Stimulated activated CD4-positive, alpha-beta T cell treated with anti-CD3 and anti-CD28 coated beads, Interleukin-1b, Interleukin-23, amount 100 ng/mL, for 4 hours (primary cell): ENCODE measurements at places on chromosomes 5 and 9.

GRCh38 chr9:107284636-107285035 is 1.6 kb downstream of the RAD23B start:
- no peak for DNase-seq

DNA sequence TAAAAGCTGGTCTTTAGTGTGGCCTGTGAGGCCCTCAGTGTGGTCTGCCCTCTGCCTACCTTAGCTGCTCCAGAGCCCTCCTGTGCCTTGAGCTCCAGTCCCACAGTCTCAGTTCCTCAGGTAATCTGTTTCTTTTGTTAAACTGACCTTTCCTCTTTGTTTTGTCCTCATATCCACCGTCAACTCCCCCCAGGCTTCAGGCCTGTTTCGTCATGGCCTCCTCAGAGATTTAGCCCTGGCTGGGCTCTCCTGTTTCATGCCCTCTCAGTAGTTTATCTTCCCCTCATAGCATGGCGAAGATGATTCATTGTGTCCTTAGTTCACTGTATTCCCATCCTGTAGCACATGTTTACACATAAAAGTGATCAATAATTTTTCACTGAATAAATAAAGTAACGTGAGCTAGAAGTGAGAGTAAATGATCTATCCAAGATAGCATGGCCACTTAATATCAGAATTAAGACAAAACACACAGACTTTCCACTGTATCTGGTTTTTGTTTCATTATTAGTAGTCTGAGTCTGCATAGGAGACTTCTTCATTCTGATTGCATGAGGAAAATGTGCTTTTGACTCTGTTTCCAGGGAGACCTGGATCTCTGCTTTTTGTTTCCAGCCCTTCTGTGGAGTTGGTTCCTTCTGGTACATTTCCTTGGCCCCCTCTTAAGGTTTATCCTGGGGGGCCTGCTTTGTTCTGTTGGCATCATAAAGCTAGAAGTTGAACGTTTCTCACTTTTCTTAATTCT is 70.5 kb downstream of the SNX24 start:
- no peak for DNase-seq

- DNase-seq, result peak; percentile 19
Measured at GRCh38 chr5:42057254-42057690, 132.2 kb downstream of the FBXO4 start.

GRCh38 chr9:111525056-111525977 is at the start of gene ZNF483:
ZNF483 (plus strand) TSS chr9:111525179; CDS start chr9:111527396, 2,217 bp downstream.
- DNase-seq, result peak; percentile 56

GRCh38 chr9:85151162-85151561 is 481.6 kb downstream of the NTRK2 start:
- no peak for DNase-seq

DNA sequence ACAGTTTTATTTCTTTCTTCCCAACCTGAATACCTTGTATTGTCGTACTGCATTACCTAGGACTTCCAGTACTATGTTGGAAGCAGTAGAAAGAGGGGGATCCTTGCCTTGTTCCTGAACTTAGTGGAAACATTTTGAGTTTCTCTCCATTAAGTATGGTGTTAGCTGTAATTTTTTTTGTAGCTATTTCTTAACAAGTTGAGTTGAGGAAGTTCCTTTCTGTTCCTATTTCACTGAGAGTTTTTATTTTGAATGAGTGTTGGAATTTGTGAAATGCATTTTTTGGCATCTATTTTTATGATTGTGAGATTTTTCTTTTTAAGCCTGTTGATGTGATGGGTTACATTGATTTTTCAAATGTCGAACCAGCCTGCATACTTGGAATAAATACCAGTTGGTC is 49.0 kb downstream of the FSD1L start:
- no peak for DNase-seq

DNA sequence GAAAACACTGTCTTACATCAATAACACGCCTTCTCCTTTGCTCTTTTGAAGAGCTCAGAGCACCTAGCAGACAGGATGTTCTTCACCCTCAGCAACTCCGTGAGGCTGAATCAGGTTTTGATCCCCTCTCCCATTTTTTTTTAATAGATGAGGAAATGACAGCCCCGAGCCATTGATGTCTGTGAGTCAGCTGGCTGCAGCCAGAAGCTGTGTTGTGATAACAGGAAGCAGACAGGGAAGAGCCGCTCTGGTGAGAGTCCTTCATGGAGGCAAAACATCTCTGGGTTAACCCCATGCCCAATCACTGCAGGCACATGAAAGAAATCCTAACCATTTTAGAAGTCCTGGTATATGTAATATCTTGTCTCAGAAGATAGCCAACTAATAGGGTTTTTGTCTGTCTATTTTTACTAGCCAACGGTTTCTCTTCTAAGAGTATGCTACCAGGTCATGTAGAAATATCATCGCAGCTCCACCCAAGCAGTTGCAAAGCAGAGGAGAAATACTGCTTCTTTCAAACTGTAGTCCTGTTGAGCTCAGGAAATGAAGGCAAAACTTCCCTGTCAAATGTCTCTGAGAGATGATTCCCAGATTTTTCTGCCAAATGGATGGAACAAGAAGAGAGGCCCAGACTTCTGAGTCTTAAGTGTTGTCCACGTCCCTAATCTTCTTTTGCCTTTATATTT is 568.9 kb downstream of the CCDC171 start:
- no peak for DNase-seq

- no peak for DNase-seq
Measured at GRCh38 chr9:35136866-35137265, 21.2 kb upstream of the ATOSB start.

- DNase-seq, result no peak
Measured at GRCh38 chr5:7873216-7873615, 4.3 kb downstream of the MTRR start.

DNA sequence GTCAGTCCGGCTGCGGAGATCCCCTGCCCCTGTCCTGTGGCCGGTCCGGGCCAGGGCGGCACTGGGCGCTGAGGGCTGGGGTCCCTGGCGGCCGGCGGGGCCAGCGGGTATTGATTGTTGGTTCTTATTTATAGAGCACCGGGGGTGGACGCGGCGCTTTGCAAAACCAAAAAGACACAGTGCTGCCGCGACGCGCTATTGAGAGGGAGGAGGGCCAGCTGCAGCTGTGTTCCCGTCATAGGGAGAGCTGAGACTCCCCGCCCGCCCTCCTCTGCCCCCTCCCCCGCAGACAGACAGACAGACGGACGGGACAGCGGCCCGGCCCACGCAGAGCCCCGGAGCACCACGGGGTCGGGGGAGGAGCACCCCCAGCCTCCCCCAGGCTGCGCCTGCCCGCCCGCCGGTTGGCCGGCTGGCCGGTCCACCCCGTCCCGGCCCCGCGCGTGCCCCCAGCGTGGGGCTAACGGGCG is 2.5 kb downstream of the LRRC26 start:
- DNase-seq, result no peak

GRCh38 chr5:106254784-106255183 is 1416.0 kb downstream of the EFNA5 start:
- no peak for DNase-seq

DNA sequence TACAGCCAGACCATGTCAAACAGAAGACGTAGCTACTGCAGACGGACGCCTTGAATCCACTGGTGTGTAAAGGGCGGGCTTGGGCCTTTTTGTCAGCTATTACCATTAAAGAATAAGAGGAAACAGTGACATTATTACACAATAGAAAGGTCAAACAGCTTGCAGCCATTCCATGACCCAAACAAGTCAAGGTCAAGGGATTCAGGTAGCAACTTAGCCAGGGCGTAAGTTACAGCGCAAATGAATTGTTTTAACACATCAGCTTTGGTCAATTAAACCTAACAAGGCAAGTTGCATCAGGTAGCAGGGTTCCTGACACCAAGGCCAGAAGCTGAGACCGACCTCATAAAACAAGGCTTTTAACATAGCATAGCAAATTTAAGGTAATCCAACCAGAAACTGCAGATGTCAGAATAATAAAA is 15.3 kb downstream of the NFIB start:
- DNase-seq, result no peak
